Mammary epithelial cell (primary cell): ENCODE measurements at places on chromosomes 3 and 15.

DNA sequence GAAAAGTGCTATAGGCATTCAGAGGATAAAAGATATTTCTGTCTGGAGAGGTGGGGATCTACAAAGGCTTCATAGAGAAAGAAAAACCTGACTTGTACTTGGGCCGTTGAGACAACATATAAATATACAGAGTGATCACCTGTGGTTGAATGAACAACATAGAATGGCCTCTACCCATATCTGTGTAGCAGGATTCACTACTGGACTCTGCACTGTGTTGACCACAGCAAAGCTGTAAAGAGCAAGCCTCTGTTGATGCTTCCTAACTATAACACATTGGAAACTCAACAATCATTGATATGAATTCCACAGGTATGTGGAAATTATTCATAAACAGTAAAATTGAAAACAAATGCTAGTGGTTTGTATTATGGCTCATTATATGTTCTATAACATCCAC, 19.1 kb upstream of the LPP start:
- DNase-seq, result no peak

DNA sequence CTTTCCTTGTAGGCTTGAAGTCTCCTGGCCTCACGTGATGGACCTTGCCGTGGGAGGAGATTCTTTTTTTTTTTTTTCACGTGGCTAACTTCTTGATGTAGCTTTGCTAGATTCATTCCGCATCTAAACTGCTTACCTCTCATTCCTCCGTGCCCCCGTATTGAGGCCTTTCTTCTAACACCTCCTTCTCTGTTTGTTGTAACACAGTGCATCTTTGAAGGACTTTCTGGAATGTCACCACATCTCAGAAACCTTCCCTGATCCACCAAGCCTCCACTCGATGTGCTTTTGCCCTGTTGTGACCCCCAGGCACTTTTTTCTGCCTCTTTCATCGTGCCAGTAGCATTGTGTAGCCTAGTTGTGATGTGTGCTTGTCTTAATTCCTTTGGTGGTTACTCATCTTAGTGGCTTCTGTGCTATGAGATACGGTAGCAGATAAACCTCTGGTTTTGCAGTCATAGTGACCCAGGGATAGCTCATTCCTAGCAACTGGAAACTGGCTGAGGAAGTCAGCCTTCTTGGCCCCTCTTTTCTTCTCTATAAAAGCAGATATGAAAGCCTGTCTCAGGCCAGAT, 1.6 kb upstream of the BNC1 start:
- DNase-seq, result peak; percentile 88

DNA sequence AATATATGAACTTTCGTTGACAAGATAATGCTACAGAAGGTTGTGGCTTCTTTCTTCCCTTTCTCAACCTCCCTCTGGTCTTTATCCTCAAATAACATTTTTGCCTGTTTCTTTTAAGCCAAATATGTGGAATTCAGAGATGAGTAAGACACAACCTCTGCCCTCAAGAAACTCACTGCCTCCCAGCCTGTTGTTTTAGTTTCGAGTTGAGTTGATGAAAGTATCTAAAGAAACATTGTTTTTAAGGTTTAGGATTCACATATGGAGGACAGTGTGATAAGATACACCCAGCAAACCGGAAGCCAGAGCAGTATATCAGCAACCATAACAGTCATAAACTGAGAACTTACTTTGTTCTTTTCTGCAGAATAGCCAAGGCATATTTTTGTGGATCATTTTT, 218.6 kb downstream of the THSD4 start:
- DNase-seq, result no peak

GRCh38 chr15:32747921-32748342, 30.1 kb downstream of the GREM1 start:
- DNase-seq, result no peak

GRCh38 chr15:74832826-74833225, 6.4 kb downstream of the CPLX3 start:
- DNase-seq, result no peak

GRCh38 chr15:38111070-38111469, 141.6 kb upstream of the SPRED1 start:
- no peak for DNase-seq
